ENCODE measurements at places on chromosomes 12 and 14.

DNA sequence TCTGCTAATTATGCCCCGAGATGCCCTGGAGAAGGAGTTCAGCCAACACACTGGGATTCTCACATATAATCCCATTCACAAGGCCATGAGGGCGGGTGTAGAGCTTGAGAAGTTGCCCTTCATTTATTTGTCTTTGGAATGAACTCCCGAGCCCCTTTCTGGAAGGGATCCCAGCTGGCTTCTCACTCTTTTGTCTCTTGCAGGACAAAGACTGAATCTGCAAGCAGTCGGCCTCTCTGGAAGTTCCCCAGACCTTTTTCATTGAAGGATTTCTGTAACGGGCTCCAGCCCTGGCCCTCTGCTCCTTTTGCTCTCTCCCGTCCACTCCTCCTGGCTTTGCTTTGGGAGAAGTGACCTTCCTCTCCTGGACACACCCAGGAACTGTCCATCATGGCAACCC lies 163.3 kb upstream of the SFSWAP start:
- no peak for DNase-seq
- no peak overlapping the region for H3K4me3 ChIP-seq
- H3K27ac ChIP-seq: no peak overlapping the region
- no peaks in the 10 kb centered on the region for H3K36me3 ChIP-seq
- peaks cover 6% of the 10 kb centered on the region for H3K27me3 ChIP-seq
- no peaks in the 10 kb centered on the region for H3K4me1 ChIP-seq

DNA sequence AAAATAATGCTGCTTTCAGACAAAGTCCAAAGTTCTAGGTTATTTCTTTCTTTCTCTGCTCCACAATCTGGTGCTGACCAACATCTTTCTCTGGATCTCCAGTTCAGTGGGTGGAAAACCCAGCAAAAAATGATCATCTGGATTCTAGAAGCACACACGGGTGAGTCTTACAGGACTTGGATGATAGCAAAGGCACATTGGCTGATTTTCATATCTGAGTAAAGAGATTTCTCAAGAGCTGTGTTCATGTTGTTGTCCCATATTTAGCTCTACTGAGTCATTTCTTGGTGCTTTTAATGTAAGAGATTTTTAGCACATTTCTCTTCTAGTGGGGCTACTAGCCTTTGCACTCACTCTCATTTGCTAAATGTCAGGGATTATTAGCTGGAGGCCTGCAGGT lies 336.7 kb downstream of the GALC start:
- DNase-seq: no peak
- no peak overlapping the region for H3K4me3 ChIP-seq
- no peak overlapping the region for H3K27ac ChIP-seq

GRCh38 chr14:96626121-96626768 lies 124.1 kb downstream of the PAPOLA start:
- no peak overlapping the region for H3K4me3 ChIP-seq
- H3K36me3 ChIP-seq: peaks cover 3% of the 10 kb centered on the region
- H3K4me1 ChIP-seq: peaks cover 8% of the 10 kb centered on the region
- H3K27ac ChIP-seq: no peak overlapping the region
- DNase-seq: no peak
- H3K27me3 ChIP-seq: peaks cover 51% of the 10 kb centered on the region

- peak overlapping the region; percentile 78 for H3K27ac ChIP-seq
- H3K27me3 ChIP-seq: no peaks in the 10 kb centered on the region
- peaks cover 9% of the 10 kb centered on the region for H3K4me1 ChIP-seq
- H3K4me3 ChIP-seq: no peak overlapping the region
- no peak for DNase-seq
Measured at GRCh38 chr12:112447106-112447505, 28.4 kb downstream of the PTPN11 start.

GRCh38 chr12:127896661-127897060 lies 370.3 kb upstream of the TMEM132C start:
- no peaks in the 10 kb centered on the region for H3K4me1 ChIP-seq
- no peaks in the 10 kb centered on the region for H3K27me3 ChIP-seq
- no peaks in the 10 kb centered on the region for H3K36me3 ChIP-seq
- no peak overlapping the region for H3K4me3 ChIP-seq
- H3K27ac ChIP-seq: no peak overlapping the region
- DNase-seq: no peak

DNA sequence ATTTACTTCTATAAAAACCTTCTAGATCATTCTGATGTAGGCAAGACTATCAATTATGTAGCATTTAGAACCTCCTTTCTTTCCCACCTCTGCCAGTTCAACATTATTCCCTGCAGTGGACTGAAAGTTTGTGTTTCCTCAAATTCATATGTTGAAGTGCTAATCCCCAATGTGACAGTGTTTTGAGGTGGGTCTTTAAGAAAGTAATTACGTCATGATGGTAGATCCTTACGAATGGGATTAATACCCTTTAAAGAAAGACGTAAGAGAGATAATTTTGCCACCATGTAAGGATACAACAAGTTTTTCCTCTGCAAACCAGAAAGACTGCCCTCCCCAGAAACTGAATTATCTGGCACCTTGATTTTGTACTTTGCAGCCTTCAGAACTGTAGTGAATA lies 1489.7 kb upstream of the SEL1L start:
- no peak overlapping the region for H3K27ac ChIP-seq
- no peaks in the 10 kb centered on the region for H3K27me3 ChIP-seq
- H3K4me1 ChIP-seq: no peaks in the 10 kb centered on the region
- no peak overlapping the region for H3K4me3 ChIP-seq

Data from T-helper 17 cell (primary cell).